CD8-positive, alpha-beta memory T cell (primary cell): ENCODE measurements at places on chromosomes 4 and X.

GRCh38 chr4:183611210-183611830 lies 47.7 kb downstream of the RWDD4 start:
- no peak for DNase-seq

DNA sequence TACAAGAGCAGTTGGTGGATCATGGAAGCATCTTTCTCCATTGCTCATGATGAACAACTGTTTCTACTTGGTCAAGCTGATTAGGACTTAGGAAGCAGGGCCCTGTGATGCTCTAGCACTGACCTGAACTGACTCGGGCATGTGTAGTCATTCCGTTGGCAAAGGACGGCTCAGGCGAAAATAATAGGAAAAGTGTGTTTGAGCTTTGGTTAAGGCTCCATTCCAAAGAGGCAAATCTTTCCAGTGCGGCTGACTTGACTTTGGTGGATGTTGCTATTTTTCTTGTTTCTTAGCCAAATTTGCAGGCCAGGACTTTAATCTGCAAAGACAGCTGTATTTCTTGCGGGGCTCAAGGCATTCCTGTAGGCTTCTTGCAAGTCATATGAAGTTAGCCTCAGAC lies 39.5 kb downstream of the ZNF518B start:
- no peak for DNase-seq

- no peak for DNase-seq
Observed at GRCh38 chr4:173199553-173199952, 30.9 kb downstream of the GALNT7 start.

GRCh38 chr4:17664755-17665154 lies 50.3 kb downstream of the MED28 start:
- no peak for DNase-seq

- DNase-seq: no peak
Observed at GRCh38 chrX:129791961-129792570, 12.3 kb downstream of the SASH3 start.

- DNase-seq: no peak
Observed at GRCh38 chrX:39619182-39620009, 478.4 kb downstream of the BCOR start.

DNA sequence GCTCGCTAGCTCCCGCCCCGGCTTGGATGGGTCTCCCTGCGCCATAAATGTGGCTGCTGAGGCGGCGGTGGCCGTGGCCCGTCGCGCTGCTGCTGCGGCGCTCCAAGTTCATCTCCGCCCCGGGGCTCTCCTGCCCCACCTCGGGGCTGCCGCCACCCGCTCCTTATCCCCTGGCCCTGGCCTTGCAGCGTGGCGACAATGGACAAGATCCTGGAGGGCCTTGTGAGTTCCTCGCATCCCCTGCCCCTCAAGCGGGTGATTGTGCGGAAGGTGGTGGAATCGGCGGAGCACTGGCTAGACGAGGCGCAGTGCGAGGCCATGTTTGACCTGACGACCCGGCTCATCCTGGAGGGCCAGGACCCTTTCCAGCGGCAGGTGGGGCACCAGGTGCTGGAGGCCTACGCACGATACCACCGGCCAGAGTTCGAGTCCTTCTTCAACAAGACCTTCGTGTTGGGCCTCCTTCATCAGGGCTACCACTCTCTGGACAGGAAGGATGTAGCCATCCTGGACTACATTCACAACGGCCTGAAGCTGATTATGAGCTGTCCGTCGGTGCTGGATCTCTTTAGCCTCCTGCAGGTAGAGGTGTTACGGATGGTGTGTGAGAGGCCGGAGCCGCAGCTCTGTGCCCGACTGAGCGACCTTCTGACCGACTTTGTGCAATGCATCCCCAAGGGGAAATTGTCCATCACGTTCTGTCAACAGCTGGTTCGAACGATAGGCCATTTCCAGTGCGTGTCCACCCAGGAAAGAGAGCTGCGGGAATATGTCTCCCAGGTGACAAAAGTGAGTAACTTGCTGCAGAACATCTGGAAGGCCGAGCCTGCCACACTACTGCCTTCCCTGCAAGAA lies 763 bp downstream of the USP38 start:
- no peak for DNase-seq

- DNase-seq: no peak
Observed at GRCh38 chrX:124226129-124226528, 106.3 kb upstream of the TEX13D start.

- DNase-seq: no peak
Observed at GRCh38 chrX:18702362-18703195, 4.9 kb upstream of the PPEF1 start.

GRCh38 chr4:17376205-17376604 lies 135.7 kb downstream of the QDPR start:
- DNase-seq: no peak

DNA sequence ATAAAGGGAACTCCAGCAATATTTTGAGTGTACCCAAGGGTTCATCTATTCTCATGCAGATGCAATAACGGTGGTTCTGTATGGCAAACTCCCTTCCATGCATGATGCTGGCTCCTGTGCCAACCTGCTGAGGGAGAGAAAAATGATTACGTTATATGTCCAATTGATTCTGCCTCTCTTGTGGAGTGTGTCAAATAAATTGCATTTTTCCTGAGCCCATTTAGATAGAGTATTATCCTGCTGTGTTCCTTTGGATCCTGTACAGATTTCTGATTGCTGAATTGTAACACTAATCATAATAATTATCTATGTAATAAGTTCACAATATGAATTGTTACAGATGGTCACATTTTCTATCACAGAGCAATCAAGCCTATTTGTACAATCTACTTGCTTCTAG lies 821.7 kb downstream of the C4orf33 start:
- no peak for DNase-seq
